ENCODE measurements at places on chromosomes 7 and 10.
A peak's percentile ranks its signal among the peaks of the same experiment; 100 is the strongest.

GRCh38 chr10:69468751-69469089, 17.5 kb downstream of the TSPAN15 start:
- no peak for DNase-seq

- no peak for DNase-seq
These were observed 750.3 kb downstream of the REEP3 start for GRCh38 chr10:64271508-64271907.

GRCh38 chr7:148056406-148056805, 534.2 kb upstream of the C7orf33 start:
- no peak for DNase-seq

GRCh38 chr7:50723888-50724287, 58.8 kb downstream of the GRB10 start:
- DNase-seq: no peak

- no peak for DNase-seq
These were observed 9.6 kb downstream of the PSD start for GRCh38 chr10:102408728-102409603.

DNA sequence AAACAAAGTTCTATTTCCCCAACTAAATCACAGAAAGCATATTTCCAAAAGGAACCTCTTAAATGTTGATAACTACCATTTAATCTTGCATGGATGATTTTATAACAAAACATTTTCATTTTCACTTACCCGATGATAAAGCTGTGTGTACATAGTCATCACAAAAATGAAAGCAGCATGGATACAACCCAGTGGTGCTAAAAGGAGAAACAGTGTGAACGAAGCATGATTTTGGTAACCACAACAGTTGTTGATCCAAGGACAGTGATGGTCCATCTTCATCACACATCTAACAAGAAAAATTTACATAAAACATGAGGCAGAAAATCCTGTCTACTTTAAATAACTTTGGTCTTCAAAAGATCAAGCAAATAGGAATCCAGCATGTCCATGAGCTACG, 4.7 kb downstream of the ZDHHC6 start:
- DNase-seq: no peak

DNA sequence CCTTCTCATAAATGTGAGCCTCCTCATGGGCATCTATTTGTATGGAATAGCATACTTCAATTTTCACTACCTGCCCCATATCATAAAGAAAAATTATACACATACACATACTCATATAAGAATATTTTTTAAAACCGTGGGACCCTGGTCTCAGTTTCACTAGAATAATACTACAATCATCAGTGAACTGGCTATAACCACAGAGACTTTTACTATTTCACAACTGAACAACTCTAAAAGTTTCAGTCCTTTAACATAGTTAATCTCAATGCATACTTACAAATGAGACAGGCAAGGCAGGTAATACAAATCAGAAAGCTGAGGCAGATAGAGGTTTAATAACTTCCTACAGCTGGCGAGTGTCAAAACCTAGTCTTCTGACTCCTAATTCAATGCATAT, 83.1 kb downstream of the LRRN3 start:
- DNase-seq: no peak

- no peak for DNase-seq
These were observed 49.6 kb downstream of the SEMA3C start for GRCh38 chr7:80869106-80869784.

DNA sequence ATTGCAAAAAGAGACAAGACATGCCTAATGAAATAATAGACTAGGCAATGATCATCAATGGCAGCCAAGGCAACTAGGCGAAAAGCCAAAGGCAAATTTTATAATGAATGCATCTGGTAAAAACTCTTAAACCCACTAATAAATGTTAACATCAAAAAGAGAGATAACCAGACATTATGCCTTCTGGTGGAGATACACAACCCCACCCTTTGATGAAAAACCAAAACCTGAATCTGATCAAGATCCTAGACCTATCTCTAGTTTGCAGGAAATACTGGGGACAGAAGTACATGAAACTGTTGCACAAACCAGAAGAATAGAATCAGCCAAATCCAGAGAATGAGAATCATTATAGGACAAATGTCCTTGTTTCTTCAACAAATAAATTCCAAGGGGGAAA, 22.0 kb upstream of the GSAP start:
- no peak for DNase-seq

DNA sequence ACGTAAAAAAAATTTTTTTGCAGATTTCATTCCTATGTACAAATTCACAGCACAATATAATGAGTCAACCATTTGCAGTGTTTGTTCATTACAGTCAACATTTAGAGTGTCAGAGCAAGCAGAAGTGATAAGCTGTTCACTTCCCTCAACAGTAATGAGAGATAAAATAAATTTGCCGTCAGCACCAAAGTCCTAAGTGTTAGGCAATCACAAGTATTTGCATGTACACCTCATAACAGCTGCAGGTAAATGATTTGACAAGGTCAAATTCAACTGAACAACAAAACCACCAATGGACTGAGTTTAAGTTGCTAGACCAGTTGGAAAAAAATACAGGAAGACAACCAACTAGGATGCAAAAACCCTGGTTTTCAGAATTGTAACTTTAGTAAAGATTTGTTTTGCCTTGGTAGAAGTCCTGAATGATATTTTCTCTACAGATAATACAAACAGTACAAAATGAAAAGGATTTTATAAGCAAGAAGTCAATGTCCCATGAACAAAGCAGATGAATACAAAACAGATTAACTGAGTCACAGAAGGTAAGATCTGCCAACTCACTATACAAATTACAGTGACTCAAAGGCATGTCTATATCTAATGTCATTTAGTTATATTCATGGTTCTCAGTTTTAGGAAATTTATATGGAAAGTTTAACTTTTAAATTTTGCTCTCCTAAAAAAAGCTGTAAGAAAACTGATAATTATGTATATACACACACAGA, 10.4 kb downstream of the RAPGEF5 start:
- DNase-seq: no peak

GRCh38 chr10:113302062-113302461, 250.8 kb upstream of the HABP2 start:
- no peak for DNase-seq

GRCh38 chr10:60480865-60481563, 91.3 kb upstream of the ANK3 start:
- DNase-seq: no peak

DNA sequence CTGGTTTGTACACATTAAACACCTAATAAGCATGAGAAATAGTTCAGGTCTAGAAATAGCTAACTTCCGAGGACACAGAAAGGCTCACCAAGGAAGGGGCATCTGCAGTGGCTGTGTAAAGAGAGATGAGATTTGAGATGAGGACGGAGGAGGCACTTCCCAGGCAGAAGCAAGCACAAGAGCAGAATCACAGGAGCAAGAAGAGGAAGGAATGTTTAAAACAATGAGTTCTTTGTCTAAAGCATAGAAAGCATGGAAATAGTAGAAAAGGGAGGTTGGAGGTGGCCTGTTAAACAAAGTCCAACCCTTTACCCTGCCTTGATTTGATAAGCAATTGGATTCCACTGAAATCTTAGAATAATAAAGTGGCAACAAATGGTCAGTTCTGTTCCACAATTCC, 11.6 kb upstream of the PON3 start:
- DNase-seq: no peak

GRCh38 chr7:153217032-153217431, 457.5 kb downstream of the ACTR3B start:
- DNase-seq: no peak

DNA sequence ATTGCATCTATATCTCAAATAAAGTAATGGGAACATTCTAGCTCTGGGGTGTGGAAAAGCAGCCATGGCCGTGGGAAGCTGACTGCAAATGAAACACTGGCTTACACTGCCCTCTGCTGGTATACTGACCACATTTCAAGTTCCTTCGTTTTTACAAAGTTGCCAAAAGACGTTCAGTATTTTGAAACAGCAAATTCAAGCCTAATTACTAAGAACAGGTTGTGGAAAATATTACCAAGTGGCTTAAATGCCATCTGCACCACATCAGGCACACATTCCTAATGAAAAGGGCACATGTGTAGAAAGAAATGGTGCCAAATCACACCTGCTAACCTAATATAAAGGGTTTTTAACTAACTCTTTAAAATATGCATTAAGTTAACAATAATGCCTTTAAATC, 83.9 kb downstream of the JAZF1 start:
- peak; percentile 60 for DNase-seq

DNA sequence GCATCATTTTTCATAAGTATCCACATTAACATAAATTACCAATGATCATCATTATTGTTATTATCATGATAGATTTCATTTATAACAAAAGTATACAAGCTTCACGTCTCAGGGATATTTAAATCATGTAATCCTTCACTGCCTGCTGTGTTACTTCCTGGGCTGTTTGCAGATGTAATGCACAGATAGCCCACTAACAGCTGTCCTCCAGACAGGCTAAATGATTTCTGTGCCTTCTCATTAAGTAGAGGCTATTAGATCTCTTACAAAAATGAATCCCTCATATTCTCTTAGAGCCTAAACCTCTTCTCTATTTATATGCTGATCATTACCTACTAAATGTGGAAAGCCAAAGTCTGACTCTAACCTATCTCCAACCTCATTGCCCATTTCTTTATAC, 9.3 kb downstream of the PCLO start:
- peak; percentile 60 for DNase-seq

- no peak for DNase-seq
These were observed 14.8 kb downstream of the CYP26A1 start for GRCh38 chr10:93088466-93088865.

GRCh38 chr10:23001901-23002516, 74.2 kb downstream of the ARMC3 start:
- no peak for DNase-seq

GRCh38 chr7:43808410-43808809, 49.9 kb downstream of the BLVRA start:
- DNase-seq: no peak

GRCh38 chr7:22544245-22544644, 44.3 kb upstream of the STEAP1B start:
- no peak for DNase-seq

- DNase-seq: no peak
These were observed 11.0 kb downstream of the HIBADH start for GRCh38 chr7:27651702-27652101.

DNA sequence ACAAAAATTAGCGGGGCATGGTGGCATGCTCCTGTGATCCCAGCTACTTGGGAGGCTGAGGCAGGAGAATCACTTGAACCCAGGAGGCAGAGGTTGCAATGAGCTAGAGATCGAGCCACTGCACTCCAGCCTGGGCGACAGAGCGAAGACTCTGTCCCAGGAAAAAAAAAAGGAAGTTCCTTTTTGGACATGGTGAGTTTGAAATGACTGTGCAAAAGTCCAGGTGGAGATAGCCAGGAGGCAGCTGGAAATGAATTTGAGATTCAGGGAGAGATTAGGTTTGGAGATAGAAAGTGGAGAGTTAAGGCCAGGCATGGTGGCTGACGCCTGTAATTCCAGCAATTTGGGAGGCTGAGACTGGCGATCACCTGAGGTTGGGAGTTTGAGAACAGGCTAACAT, 139.1 kb downstream of the MARCHF5 start:
- no peak for DNase-seq

GRCh38 chr10:122207596-122207995, 63.5 kb upstream of the BTBD16 start:
- peak; percentile 82 for DNase-seq

- DNase-seq: no peak
These were observed 11.3 kb downstream of the NOLC1 start for GRCh38 chr10:102163342-102163989.

DNA sequence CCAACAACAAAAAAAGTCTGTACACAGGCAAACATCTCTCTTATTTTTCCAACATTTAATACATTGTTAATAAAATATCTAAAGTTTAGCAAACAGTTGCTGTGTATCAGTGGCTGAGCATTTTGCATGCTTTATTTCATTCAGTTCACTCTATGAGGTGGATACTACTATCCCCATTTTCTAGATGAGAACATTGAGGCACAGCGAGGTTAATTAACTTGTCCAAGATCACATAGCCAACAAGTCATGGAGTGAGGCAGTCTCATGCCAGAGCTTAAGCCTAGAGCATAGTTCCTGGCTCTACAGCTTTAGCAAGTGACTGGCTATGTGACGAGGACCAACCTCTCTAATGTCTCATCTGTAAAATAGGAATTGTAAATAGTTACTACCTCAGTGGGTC, 4.4 kb downstream of the GATAD1 start:
- DNase-seq: no peak

- DNase-seq: no peak
These were observed 322.8 kb upstream of the PHYHIPL start for GRCh38 chr10:58853668-58854067.

- no peak for DNase-seq
These were observed 91.6 kb upstream of the CCDC6 start for GRCh38 chr10:59997827-59998525.

GRCh38 chr7:27410812-27411544, 168.4 kb downstream of the EVX1 start:
- no peak for DNase-seq

DNA sequence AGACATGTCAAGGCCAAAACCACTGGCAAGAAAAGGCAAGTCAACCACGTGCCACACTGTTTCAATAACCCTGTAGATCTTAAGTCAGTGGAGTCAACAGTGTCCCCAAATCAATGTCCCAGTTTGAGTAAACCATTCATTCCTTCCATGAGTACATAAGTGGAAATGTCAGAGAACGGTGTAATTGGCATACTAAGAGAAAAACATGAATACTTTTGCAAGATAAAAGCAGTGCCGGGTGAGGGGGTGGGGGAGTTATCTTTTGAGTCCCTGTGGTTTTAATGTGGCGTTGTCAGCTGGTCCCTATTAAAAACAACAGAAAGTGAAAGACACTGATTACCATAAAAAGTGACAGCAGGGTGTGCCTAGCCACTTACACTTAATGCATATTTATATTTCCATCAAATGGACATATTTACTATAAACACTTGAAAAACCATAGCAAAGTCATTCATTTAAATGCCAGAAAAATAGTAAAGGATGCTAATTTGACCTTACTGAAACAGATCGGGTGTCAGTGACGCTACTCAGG, 37.8 kb downstream of the RSU1 start:
- DNase-seq: no peak

GRCh38 chr10:117004227-117005025, 561 bp downstream of the SHTN1 start:
- DNase-seq: no peak

DNA sequence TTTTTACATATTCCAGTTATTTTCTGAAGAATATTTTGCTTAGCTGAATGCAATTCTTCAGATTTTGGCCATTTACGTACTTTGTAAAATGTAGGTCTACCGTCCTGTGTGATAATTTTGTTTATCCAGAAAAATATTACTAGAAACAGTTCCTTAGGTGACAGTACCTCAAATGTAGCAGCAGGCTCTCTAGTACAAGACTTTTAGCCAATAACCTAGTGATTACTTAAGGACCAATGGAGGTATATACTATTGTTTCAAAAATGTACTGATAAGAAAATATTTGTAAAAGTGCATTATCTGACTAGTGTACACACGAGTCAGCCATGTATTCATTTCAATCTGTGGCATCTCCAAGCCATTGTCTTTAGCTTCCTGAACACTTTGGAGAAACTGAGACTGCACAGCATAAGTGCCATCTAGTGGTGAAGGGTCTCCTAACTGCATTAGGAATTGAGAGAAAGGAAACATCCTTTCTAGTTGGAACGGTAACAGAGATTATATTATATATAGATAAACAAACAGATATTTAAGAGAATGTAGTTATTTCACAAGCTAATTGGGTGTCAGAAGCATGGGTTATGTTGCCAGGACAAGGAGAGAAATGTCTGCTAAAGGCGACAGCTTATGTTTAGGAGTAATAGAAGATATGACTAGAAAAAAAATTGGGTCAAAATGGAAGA, 23.7 kb downstream of the RTKN2 start:
- DNase-seq: peak; percentile 26

Measured in NCI-H524 (cell line).